ENCODE measurements at places on chromosomes 3 and 15.

DNA sequence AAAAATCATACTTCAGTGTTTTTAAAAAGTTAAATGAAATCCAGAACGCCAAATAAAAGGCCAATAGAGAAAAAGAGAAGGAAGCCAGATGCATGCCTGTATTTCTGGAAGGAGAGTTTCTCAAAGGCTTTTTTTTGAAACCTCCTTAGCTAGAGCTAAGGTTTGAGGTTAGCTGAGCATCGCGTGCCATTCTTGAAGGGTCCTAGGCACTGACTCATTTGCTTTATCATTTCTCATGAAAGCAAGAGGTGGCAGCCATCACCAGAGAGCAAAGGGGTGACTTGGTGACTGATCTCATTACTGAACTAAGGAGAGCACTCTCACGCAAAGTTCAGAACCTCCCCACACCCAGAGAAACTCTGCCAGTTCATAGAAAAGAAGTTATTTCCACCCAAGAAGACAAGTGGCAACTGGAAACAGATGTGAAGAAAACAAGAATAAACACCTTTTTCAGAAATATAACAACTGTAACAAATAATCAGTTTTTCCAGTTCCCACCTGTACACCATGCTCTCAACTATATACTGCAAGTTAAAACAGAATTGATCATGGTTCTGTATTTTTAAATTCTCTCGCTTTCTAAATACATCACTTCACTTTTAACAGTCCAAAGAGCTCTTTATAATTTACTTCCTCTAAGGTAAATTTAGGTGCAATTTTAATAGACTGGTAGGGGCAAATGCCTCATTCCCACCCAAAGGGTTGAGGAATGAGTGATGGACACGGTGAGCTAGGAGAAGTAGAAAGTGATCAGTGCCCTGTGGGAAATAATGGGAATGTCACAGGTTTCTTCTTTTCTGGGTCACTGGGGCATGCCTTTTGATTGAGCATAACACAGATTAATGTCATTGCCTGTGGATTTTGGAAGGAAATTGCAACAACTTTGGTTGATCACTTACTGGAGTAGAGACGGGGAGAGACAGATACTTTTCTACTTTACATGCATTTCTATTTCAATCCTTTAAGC, 24.7 kb downstream of the GPR15 start:
- DNase-seq = no peak

DNA sequence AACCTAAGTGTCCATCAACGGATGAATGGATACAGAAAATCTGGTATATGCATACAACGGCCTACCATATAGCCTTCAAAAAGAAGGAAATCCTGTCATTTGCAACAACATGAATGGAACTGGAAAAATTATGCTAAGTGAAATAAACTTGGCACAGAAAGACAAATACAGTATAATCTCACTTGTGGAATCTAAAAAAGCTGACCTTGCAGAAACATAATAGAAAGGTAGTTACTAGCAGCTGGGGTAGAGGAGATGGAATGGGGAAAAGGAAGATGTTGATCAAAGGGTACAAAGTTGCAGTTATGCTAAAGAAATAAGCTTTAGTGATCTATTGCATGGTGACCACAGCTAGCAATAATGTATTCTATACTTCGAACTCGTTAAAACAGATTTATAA, 444.1 kb downstream of the OCA2 start:
- DNase-seq = no peak

- no peak for DNase-seq
These were observed 6.3 kb downstream of the FRMD5 start for GRCh38 chr15:44188795-44189194.

- DNase-seq = no peak
These were observed 118.1 kb downstream of the EBLN2 start for GRCh38 chr3:73179601-73180000.

DNA sequence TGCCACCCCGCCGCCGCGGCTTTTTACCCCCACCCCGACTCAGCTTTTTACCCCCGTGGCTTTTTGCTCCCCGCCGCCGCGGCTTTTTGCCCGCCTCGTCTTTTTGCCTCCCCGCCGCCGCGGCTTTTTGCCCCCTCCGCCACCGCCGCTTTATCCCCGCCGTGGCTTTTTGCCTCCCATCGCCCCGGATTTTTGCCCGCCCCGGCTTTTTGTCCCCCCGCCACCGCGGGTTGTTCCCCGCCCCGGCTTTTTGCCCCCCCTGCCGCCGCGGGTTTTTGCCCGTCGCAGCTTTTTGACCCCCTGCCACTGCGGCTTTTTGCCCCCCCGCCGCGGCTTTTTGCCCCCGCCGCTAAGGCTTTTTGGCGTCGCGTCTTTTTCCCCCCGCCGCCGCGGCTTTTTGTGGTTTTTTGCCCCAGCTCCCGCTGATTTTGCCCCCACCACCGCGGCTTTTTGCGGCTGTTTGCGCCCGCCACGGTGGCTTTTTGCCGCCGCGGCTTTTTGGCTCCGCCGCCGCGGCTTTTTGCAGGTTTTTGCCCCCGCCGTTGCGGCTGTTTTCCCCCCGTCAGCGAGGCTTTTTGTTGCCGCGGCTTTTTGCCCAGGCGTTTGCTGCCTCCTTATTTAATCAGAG, 597.2 kb downstream of the GOLGA6L6 start:
- DNase-seq = no peak

DNA sequence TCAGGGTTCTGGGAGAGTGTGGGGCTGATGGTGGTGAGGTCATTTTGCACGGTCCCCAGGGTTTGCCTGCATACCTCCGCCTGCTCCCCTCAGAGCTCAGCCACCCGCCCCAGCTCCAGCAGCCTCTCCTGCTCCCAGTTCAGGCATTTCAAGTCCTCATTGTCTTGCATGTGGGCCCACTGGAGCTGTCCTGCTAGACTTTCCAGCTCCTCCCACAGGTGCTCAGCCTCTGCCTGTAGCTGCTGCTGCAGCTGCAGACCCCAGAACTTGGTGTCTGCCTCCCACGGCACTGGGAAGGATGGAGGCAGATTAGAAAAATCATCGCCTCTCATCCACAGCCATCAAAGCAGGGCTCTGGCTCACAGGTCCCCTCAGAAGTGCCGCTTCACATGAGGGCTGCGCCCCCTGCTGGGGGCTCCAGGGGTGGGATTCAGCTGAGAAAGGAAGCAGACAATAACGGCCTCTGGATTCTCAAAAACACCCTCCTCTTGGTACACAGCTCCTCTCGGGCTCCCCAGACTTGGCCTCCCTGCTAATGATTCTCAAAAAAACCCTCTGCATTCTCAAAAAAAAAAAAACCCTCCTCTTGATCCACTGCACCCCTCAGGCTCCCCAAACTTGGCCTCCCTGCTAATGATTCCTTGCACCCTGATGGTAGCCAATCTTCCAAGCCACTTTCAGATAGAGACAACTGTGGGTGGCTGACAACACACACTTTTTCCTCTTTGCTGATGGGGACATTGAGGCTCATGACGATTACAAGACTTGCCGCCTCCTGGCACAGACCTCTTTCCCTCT, 89.3 kb upstream of the C2CD4B start:
- DNase-seq = no peak

- DNase-seq = no peak
These were observed 28.7 kb downstream of the SST start for GRCh38 chr3:187641320-187642016.

DNA sequence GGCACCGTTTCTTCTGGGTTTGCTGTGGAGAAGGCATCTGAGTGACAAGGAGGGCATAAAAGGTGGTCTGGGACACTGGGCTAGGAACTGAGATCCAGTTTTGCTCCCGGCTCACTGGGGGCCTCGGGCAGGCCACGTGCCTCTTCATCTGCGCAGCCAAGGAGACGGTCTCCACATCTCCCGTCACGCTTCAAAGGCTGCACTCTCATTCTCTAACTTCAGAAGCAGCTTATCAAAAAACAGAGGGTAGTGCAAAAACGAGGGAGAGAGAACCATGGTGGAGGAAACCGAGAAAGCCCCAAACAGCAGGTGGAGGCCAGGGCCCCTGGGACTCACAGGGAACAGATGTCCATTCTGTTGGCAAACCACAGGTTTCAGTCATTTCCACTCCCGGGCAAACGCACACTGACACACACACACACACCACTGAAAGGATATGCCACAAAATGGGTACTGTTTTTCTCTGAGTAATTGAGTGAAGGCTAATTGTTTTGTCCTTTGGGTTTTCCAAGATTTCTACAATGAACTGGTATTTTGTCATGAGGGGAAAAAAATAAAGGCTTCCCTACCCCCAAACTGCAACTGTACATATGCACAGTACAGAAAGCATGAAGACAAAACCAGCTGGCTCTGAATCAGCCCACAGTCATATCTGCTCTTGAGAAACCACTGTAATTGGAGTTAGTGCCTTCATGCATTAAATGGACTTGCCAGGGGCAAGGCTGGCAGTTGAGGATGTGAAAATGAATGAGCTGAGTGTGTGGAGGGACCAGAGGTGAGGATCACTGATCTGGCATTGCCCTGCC, 71.9 kb downstream of the MGLL start:
- no peak for DNase-seq

DNA sequence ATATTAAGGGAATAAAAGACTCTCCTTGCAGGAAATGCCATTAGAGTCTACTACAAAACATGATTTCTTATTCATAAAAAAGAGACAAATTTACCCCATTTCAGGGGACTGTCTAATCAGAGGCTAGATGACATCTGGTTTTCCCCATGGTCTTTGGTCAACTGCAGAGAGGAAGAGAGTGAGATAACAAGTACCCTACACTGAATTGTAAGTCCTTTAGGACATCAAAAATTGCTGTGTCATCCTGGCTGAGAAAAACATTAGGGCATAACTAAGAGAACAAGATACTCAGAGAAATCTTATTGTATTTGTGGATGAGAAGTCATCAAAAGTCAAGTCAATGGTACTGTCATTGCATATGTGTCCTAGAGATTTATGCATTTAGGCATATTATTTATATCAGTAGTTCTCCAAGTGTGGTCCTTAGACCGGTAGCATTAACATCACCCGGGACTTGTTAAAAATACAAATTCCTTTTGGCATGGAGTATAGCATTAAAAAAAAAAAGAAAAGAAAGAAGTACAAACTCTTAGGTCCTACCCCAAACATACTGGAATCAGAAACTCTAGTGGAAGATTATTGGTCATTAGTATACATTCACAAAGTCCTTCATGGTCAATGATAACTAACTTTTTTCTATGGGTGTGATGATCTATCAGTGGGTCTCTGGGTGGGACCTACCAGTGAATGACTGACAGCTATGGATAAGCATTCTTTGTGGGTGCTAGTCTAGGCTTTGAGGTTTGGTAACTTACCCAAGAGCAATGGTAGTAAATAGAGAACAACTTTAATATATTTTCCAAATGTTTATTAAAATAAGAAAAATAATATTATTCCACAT, 29.0 kb upstream of the TBC1D5 start:
- DNase-seq = no peak

GRCh38 chr3:187739094-187739560, 6.1 kb downstream of the BCL6 start:
- no peak for DNase-seq

DNA sequence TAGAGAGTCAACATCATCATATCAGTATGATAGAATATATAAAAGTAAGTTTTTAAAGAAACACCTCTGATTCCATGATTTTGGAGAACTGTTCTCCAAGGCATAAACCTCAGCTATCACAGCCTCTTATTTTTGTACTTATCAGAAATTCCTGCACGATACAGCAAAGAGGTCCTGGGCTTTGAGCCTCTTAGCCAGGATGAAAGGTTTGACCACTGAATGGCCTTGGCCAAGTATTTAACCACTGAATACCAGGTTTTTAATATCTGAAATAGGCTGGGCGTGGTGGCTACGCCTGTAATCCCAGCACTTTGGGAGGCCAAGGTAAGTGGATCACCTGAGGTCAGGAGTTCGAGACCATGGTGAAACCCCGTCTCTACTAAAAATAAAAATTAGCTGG, 1.9 kb upstream of the FAM174B start:
- no peak for DNase-seq

GRCh38 chr15:66646799-66647198, 55.2 kb upstream of the SMAD6 start:
- no peak for DNase-seq

DNA sequence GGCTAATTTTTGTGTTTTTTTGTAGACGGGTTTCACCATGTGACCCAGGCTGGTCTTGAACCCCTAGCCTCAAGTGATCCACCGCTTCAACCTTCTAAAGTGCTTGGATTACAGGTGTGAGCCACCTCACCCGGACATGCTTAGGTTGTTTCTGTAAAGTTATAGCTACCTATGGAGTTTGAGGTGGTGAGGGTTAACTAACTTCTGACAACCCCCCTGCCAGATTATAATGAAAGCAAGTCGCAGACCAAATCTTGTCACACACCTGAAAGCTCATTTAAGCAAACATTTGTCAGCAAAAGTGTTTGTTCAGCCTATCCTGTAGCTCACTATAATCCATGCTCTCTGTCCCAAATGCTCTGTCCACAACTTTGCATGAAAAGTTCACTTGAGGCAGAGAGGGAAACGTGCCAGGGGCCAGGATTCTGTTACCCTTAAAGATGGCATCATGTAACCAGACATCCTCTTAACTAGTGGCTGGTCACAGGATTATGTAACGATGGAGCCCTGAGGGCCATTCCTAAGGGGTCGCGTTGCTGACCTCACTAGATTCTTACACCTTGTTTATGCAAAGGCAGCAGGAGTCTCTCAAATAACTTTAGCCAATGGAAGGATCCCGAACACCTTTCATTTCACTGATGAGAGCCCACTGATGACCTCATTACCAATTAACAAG, 24.1 kb upstream of the SENP5 start:
- no peak for DNase-seq

- DNase-seq = no peak
These were observed 12.5 kb upstream of the THRB start for GRCh38 chr3:24506966-24507775.

DNA sequence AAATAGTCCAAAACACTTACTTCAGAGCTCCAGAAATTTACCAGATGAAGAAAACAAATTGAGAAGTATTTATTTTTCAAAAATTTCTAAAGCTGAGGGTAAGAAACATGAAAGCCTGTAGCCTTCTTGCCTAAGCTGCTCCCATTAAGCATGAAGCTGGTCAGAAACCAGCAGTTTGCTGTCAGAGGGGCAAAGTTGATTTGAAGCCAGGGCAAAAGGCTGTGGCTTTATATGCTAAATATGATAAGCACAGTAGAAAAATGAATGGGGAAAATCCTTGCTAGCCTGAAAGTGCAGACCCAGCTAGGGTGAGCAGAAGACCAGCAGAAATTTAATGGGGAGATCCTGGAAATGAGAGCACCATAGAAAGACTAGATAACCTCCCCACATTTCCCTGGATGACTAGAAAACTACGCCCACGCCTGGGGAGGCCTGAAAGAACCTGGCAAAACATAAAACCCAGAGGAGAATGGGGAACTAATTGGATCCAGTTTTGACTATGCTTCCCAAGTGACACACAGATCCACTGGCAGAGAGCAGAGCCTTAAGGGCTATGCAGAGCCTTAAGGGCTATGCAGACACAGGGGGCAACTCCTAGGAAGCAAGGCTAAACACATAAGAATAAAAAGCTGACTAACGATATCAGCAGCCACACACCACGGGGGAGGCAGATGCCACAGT, 43.0 kb upstream of the HEG1 start:
- DNase-seq = no peak

GRCh38 chr3:194396859-194397756, 2.0 kb downstream of the GP5 start:
- no peak for DNase-seq

- no peak for DNase-seq
These were observed 11.7 kb downstream of the SCAANT1 start for GRCh38 chr3:63900459-63900858.
